HCT116 (cell line): ENCODE measurements at places on chromosomes 13 and 19. TPM values are rescaled to one million over a fixed set of nuclear protein-coding genes. Genes with fewer than 3 reads are reported as not detected.
A peak's percentile ranks its signal among the peaks of the same experiment; 100 is the strongest.

PRMT1 gene
- total RNA-seq: 428 TPM

- peak; percentile 54 for DNase-seq
Measured at GRCh38 chr19:48400018-48400742, 6.7 kb downstream of the GRIN2D start.

GRCh38 chr19:664913-665443, 2.0 kb upstream of the RNF126 start:
- peak; percentile 55 for DNase-seq

GRCh38 chr13:69306766-69307165, 800.9 kb upstream of the ATXN8OS start:
- no peak for DNase-seq

DNA sequence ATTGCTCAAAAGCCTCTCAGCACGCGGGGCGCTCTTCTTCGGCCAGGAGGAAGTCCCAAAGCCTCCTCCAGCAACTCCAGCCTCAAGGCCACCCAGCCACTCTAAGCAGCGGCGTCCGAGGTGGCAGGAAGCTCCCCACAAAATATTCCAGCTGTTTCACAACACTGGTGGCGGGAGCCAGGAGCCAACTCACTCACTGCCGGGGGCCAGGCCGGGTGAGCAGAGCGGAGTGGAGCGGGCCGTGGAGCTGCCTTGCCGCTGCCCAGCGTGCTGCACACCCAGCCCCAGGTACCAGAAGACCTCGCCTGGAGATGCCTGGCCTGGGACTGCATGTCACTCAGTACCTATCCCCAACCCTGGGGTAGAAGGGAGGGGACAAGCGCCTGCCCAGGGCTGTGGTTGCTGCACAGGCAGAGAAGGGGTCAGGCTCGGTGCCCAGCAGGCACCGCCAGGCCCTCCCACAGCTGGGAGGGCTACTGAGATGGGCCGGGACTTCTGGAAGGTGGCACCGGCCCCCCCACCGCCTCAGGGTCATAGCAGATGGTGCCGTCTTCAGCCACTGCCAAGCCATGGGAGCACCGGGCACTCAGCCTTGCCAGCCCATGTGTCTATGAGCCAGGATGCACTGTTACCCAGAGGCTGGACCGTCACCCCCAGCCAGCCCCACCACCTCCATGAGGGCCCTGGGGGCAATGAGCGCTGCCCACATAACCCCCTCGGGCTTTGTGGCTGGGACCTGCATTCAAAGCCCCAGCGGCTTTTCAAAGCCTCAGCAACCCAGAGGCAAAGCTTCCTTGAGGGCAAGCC, 59.2 kb downstream of the MLLT1 start:
- DNase-seq: no peak

GRCh38 chr13:29855009-29855408, 4.6 kb upstream of the UBL3 start:
- DNase-seq: no peak

GRCh38 chr19:52896431-52897137, 851 bp downstream of the ZNF320 start:
- DNase-seq: no peak

KLF1 gene
- not detected for total RNA-seq

LYPD5 gene
- total RNA-seq: 7.6 TPM

DNA sequence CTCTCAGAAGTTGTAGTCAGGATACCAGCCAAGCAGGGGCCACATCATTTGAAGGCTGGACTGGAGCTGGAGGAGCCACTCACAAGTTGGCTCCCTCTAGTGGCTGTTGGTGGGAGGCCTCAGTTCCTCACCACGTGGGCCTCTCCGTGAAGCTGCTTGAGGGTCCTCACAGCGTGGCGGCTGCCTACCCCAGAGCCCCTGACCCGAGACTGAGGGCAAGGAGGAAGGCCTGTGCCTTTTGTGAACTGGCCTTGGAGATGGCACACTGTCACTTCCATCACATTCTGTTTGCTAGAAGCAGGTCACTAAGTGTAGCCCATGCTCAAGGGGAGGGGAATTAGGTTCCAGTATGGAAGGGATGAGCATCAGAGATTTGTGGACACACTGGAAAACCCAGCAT, 14.6 kb downstream of the GNA11 start:
- DNase-seq: no peak

GRCh38 chr13:113343692-113343968, 20.3 kb downstream of the GRTP1 start:
- DNase-seq: no peak

PDX1 gene
- total RNA-seq: 1.7 TPM

GRCh38 chr19:28567834-28568233, 645.1 kb downstream of the UQCRFS1 start:
- DNase-seq: no peak

DNA sequence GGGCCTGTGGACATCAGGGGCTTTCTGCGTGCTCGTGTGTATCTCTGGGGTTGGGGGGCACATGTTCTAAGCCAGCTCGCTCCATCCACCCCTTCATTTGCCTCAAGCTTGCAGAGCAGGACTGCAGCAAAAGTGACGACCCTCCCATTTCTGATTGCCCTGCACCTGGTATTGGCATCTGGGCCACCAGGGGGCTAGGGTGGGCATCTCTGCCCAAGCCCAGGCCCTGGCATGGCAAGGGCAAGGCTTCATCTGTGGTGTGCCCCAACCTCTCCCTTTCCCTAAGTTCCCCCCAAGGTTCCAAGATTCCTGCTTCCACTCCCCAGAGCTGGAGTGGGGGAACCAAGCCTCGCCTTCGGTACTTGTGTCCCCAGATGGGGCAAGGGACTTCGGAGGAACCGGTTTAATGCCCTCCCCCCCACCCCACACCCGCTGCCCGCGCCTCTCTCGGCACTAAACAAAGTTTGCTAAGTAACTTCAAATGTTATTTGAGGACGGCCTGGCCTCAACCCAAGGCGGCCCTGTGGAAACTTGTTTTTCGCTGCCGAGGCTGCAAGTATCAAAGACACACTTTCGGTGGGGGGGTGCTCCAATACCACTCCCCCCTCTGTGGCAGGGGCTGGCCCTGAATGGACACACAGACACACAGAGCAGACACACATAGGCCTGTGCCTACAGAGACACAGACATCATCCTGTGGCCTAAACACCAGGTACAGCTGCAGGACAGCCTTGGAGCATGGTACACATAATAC, 12.2 kb downstream of the NFIX start:
- DNase-seq: no peak

B3GNT3 gene
- 22.2 TPM for total RNA-seq

- DNase-seq: no peak
Measured at GRCh38 chr13:109785892-109786450, 412 bp downstream of the IRS2 start.

DNA sequence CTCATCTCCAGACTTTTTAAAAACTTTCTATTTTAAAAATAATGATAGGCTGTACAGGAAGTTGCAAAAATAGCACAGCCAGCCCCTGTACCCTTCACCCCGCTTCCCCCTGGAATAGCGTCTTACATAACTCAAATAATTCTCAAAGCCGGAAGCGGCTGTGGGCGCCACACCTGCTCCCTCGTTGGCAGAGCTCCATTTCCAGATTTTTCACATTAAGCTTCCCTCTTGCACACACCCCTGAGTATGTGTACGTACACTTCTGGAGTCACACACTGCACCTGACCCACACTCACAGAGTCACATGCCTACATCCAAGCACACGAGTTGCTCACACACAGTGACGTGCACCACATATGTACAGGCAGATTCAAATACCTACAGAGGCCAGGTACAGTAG, 24.9 kb upstream of the DPP9 start:
- DNase-seq: no peak

- DNase-seq: peak; percentile 62
Measured at GRCh38 chr13:85313761-85314503, 485.3 kb downstream of the SLITRK6 start.

DNA sequence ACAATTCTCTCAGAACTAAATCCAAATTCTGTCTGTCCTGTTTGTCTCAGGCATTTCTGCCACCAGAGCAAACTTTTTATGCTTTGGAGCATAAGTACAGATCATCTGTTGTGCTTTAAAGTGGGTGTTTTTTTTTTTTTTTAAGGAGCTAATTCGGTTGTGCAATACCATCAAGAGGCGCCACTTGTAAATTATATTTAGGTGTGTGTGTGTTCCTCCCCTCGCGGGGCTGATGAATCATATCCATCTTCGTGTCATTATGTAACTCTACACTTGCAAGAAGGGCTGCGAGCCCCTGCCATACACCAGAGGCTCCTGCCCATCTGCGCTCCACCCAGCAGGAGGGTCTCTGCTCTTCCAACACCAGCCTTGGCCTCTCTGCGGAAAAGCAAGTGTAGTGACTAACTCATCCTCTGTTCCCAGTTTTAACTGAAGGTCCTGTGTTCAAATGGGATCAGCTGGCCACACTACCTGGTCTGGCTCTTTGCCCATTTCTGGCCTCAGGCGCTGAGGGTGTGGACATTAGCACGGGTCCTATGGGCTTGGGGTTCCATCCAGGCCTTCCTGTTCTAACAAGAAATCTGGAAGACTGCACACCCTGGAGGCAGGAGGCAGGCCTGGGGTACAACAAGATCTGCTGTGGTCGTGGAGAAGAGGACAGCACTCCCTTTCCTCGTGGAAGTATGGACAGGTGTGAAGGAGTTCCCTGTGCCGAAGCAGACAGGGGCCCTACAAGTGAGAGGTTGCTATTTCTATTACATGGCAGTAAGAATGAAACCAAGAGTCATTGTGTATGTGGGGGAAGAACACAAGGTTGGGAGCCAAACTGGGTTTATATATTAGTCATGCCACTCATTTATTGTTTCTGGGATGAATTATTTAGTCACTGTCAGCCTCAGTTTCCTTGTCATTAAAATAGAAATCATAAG, 96.1 kb upstream of the MBNL2 start:
- no peak for DNase-seq

KLK12 gene
- not detected for total RNA-seq

CEACAM5 gene
- total RNA-seq: 0.22 TPM

DNA sequence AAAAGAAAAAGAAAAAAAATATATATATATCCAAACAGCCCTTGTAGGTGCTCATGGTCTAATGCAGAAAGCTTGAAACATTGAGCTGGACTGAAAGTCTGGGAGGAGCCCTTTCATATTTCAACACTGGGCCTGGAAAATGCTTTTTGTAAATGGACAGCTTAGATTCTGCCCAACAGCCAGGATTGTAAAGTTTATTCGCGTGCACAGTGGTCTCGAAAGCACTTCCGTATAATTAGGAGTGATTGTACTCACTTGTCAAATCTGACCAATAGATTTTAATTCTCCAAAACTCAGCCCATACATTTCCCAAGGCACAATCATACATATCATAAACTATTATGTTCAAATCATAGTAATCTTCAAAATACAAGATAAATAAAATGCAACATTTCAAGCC, 260.1 kb downstream of the COL4A1 start:
- no peak for DNase-seq

GRCh38 chr19:28764066-28764465, 448.9 kb downstream of the UQCRFS1 start:
- DNase-seq: no peak

- DNase-seq: no peak
Measured at GRCh38 chr19:15453906-15454860, 4.4 kb upstream of the WIZ start.

DNA sequence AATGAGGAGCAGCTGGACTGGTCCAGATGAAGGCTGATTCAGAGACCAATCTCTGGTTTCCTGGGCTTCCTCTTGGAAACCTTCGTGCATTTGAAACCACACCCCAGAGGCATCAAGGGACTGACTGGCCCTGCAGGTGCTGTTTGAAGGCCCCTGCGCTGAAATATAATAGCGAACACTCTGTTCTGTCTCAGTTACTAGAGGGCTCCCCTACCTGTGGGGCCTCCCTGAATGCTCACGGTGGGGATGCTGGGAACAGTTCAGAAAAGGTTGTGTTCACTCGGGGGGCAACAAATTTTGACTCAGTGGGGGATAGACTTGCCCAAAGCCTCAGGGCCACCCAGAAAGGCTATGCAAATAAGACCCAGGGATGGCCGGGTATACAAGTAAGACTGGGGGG, 6.4 kb downstream of the CCDC8 start:
- DNase-seq: no peak

- no peak for DNase-seq
Measured at GRCh38 chr13:58978331-58978730, 1185.4 kb downstream of the DIAPH3 start.

DNA sequence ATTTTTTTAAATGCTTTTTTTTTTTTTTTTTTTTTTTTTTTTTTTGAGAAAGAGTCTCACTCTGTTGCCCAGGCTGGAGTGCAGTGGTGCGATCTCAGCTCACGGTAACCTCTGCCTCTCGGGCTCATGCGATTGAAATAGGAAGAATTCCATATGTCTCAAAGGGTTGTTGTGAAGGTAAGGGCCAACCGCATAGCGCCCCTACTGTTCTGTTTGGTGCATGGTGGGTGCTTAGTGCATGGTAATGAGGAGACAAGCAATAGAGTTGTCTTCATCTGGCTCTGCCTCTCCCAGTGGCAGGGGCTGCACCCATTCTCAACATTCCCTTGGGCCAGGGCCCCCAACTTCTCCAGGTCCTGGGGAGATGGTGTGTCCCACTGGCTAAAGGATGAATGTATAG, 68.7 kb downstream of the RASL11A start:
- peak; percentile 78 for DNase-seq

TTYH1 gene
- 0.37 TPM for total RNA-seq

ZNF208 gene
- not detected for total RNA-seq

DNA sequence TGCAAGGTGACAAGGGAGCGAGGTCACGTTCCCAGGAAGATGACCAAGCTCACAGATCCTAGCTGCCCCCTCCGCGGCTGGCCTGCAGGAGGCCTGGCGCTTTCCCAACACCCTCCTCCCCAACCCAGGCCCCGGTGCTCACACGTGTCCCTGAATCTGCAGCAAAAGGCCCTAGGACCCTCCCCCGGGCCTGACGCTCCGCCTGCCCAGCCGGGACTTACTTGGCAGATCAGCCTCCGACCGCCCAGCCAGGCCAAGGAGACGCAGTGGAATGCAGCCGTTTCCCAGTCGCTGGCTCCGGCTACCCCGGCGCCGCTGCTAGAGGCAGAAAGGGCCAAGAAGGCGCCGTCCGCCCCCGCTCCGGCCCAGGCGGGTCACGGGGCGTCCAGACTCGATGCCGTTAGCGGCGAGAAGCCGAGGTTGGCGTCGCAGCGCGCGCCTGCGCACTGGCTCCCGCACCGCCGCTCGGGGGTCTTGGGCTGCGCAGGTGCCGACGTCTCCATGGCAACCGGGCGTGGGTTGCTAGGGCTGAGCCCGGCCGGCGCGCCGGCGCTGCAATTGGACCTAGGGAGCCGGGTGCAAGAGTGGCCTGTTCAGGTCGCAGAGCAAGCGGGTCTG, at the start of gene PNMA8A:
PNMA8A (minus strand) TSS at position 448 of the 618 bp plus-strand sequence. CDS start 528 bp downstream, outside the sequence.
- DNase-seq: no peak
